ENCODE measurements at places on chromosomes 6 and 20.

GRCh38 chr6:168206661-168207274 lies 112.8 kb downstream of the DACT2 start:
- no peak for DNase-seq

DNA sequence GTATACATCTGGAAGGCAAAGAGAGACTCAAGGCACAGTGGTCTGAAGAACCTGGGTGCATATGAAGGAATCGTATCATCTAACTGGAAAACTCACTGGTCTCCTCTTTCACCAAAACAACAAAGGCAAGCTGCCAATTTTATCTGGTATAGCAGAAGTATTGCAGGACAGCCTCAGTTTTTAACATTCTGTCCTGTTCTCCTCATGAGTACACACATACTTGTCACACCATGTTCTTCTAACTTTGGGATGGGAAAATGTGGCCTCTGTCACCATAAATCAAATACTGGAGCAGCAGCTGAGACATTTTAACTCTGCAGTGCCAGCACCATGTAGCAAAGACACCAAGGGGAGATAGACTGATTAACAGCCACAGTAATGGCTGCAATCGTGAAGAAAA lies 199.1 kb upstream of the CNR1 start:
- DNase-seq = no peak

GRCh38 chr20:1663917-1664316 lies 6.3 kb upstream of the SIRPG start:
- DNase-seq = no peak

- no peak for DNase-seq
These were observed 71.5 kb downstream of the SOX4 start for GRCh38 chr6:21665110-21665391.

DNA sequence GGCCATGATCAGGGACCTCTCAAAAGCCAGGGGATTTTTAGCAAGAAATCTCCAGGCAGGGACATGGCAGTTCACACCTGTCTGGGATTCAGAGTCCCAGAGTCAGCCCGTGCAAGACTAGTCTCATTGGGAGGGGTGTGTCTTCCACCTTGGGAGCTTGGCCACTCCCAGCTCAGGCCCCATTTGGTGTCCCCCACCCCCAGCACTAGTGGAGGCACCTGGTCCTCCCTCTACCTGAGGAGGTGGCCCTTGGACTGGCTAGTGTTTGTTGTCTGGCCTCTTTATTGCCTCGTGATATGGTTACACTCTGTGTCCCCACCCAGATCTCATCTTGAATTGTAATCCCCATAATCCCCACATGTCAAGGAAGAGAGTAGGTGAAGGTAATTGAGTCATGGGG lies 140.8 kb upstream of the PHACTR3 start:
- DNase-seq = no peak

DNA sequence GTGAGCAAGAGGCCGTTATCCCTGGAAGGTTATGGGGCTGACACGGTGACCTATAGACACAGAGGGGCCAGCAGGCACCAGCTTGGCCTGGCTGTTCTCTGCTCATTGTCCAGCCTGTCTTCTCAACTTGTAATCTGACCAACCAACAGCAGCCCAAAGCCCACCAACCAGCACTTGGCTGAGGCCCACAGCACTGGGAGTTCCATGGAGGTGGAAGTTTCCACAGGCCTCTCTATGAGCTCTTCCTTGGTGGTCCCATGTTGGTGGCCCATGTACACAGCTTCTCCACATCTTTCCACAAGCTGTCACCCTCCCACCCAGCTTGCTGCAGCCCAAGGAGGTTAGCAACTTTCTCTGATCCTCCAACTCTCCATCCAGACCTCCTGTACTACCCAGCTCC lies 56.2 kb upstream of the KLHL31 start:
- no peak for DNase-seq

DNA sequence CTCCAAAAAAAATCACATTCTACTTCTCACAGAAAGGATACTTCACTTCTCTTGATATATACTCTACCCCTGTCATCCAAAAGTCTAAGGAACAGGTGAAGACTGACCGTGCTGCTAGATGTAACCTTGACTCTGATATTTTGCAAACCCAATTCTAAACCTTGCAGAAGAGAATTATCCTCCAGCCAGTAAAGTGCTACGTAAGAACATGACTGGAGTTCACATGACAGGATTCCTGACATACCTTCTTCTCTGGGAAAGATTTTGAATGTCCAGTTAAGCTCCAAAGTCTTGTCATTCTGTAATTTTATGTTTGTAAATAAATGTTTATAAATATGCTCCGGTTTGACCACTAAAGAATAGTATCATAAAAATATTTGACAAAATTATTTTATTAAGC lies 35.8 kb downstream of the BTBD9 start:
- DNase-seq = peak; percentile 19

DNA sequence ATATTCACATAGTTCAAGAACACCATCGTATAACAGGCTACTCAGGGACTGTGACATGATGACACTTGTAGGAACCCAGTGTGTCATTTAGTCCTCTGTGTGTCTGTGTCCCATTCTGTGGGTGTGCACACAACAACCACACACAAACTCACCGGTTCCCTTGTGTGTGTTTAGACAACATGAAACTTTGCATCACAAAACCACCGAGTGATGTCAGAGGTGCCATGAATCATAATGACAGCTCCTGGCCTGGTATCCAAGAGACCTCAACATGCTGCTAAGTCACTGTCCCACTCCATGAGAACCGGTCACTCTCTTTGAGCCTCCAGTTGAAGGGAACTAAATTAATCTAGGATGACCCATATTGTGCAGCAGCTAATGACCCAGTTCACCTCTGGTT lies 421.3 kb downstream of the PREX1 start:
- no peak for DNase-seq

DNA sequence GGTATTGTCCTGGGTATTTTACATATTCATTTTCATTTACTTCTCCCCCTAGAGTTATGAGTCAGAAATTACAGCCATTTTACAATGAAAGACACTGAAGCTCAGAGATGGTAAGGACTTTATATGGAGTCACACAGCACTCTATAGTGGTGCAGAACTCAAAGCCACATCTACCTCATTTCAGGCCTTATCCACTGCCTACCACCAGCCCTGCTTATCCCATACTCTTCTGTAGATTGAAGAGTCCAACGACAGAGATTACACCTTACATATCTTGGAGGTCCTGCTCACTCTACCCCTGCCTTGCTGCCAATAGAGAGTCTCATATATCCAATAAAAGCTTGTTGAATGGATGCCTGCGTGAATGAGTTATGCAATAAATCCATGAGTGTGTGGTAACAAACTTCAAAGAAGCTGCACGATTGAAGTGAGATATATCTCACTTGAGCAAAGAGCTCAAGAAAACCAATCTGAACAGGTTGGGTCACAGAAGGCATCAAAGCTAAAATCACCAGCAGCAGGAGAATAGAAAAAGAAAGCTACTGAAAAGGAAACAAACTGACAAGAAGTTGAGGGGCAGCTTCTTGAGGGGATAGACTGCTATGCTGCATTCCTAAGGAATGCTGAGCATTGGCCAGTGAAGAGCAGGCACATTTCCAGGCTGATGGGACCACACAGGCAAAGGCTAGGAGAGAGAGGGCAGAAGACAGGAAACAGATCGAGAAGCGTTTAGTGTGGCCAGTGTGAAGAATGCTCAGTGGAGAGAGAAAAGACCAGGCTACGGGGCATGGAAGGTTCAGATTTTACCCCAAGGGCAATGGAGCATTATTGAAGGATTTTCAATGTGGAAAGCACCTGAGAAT lies 585.6 kb downstream of the DHX35 start:
- no peak for DNase-seq

- DNase-seq = no peak
These were observed 264.2 kb downstream of the SYNE1 start for GRCh38 chr6:152372945-152373344.

DNA sequence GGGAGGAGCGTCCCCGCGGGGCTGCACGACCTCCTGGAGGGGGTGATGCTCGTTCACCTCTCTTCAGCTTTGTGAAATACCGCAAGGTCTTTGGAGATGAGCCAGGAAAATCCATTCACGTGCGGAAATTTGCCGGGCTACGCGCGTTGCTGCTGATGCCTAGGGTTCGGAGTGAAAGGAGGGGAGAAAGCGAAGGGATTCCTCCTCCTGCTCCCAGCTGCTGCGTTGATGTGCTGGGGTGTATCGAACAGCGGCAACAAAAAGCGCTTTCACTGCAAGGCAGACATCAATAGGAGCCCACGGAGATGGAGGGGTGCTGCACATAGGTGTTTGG lies 391 bp upstream of the B3GAT2 start:
- no peak for DNase-seq

GRCh38 chr20:33255005-33255404 lies 19.2 kb downstream of the BPIFA1 start:
- no peak for DNase-seq

GRCh38 chr20:22675341-22675740 lies 91.0 kb upstream of the FOXA2 start:
- DNase-seq = no peak

DNA sequence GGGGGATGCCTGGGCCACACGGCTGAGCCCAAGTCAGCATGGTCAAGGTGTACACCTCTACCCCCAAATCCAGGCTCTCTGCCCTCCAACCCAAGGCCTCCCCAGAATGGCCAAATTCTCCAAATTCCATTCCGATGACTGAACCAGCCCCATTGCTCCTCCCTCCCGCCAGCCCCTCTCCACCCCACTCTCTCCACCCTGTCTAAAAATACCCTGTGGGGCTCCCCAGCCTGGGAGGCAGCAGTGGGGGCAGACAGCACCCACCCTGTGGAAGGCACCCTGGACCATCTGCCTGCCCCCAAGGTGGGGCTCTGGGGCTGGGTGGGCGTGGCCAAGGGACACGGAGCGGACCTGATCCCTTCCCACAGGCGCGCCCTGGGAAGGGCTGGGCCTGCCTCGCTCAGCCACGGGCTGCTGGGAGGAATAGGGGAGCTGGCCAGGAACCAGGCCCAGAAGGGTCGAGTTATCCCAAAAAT lies 11.4 kb downstream of the TEAD3 start:
- DNase-seq = no peak

- DNase-seq = no peak
These were observed 228.3 kb downstream of the NRN1 start for GRCh38 chr6:5778317-5778857.

- DNase-seq = no peak
These were observed 638 bp downstream of the BLCAP start for GRCh38 chr20:37526839-37527637.

- DNase-seq = no peak
These were observed 25.0 kb downstream of the TTK start for GRCh38 chr6:80029470-80029869.

- peak; percentile 44 for DNase-seq
These were observed 268.4 kb downstream of the ADGRG6 start for GRCh38 chr6:142570221-142570671.

DNA sequence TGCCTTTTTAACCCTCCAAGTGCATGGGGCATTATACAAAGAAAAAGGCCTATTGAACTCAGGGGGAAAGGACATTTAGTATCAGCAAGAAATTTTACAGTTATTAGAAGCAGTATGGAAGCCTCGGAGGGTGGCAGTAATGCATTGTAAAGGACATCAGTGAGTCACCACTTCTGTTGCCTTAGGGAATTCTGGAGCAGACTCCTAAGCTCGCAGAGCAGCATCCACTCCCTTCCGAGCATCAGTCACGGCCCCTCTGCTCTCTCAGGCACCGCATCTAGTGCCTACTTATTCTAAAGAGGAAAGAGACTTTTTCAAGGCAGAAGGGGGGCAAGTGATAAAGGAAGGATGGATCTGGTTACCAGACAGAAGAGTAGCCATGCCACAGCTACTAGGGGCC lies 296.5 kb downstream of the RNGTT start:
- DNase-seq = no peak

GRCh38 chr6:164206807-164207423 lies 792.4 kb downstream of the QKI start:
- no peak for DNase-seq

GRCh38 chr6:147689398-147689797 lies 180.9 kb downstream of the SAMD5 start:
- DNase-seq = no peak

GRCh38 chr20:37726971-37727956 lies 33.4 kb downstream of the CTNNBL1 start:
- no peak for DNase-seq

DNA sequence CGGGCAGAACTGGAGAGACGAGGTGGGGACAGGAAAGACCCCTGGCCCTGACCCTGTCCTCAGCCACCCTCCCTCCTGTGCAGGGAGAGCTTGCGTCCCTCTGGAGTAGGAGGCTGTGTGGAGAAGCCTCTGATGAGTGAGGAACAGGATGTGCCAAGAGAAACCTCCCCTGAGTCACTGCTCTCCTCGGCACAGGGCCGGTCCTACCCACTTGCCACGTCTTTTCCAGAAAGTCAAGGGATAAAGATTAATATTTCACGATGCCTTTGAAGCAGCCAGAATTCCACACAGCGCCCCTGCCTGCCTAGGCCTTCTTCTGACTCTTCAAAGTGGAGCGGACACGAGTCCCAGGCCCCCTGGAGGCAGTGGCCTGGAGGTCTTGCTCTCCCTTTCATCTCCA lies 34.9 kb upstream of the THBS2 start:
- no peak for DNase-seq

DNA sequence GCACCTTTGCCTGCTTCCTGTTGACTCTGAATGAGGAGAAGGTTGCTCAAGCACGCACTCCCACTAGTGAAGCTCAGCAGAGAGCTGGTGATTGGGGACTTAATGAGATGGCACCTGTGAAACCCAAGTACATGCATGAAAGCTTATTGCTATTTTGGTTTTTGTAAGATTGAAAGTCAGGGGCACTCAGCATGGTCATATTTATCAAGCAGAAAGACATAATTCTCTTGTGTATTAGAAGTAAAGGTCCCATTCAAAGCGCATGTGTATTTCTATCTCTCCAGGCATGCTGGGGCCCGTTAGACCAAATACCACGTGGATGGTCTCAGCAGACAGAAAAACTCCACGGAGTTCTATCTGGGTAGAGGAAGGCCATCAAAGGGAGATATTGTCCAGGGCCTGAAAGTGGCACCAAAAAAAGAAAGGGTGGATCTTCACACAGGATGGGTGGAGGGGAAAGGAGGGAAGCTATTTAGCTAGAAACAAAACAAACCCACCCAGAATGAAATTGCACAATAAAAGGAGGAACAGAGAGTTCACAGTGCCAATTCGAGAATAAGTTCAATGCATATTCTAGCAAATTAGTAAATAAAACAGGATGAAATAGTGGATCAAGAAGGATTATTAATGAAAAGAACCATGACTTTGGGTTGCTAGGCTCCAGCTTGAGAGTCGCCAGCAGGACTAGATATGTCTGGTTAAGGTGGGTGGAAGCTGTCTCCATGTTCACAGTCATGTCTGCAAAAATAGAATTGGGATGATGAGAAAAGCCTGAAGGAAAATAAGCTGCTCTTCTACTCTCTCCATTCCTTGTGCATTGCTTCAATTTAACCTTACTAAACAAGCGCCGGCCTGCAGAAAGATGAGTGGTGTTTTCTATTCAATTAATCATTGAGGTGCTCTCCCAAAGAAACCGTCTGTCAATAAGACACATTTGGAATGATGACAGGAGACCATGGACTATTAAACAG lies 224.9 kb upstream of the DTNBP1 start:
- DNase-seq = no peak

DNA sequence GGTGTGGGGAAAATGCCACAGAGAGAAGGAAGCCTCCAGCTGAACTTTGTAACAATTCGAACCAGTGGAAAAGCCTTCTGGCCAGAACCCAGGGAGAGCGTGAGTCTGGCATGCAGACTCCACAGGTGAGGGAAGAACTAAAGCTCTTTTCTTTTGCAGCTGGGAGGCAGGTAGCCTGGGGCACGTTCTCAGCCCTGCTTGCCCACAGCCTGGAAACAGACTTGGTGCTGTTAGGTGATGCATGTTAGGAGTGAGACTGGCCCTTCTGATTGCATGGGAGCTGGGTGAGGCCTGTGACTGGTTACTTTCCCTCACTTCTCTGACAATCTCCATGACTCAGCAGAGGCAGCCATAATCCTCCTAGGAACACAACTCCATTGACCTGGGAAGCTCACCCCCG lies 34.2 kb downstream of the PROKR2 start:
- DNase-seq = no peak

- DNase-seq = no peak
These were observed 28.2 kb downstream of the PDRG1 start for GRCh38 chr20:31923388-31924331.
